ENCODE measurements at places on chromosomes 5 and 9.

DNA sequence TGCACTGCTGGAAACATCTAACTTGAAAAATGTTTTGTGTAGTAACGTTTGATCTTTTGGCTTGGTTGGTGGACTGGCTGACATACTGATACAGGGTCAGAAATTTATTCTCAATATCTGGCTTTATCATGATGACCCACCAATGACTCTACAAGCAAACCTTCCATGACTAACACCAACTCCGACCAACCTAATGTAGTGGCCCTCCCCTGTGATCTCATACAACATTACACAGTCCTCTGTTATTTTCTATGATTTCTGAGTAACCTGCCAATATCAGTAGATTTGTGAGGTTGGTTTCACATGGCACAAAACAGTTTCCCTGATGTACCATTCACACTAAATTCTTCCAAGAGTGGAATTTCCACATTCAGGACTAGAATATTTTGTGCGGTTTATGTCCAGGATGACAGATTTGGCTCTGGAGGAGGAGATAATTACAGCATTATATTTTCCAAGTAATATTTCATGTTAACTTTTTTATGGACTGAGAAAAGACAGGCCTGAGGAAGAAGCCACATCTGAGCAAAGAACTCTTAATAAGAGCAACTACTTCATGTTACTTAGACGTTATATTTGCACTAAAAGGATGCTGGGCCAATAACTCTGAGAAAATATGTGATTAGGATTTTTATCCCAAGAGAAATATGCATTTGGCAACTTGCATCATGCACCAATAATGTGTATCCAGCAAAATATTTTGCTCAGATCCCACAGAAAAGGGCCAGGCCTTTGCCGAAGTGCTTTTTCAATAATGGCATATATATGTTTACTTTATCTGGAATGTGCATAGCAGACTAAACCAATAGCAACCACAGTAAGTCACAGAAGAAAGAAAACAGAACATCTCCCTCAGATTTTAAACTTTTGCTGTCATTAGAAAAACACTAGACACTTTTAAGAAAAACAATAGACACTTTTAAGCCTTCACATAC is 273.4 kb downstream of the KCNN2 start:
- no peak for DNase-seq

DNA sequence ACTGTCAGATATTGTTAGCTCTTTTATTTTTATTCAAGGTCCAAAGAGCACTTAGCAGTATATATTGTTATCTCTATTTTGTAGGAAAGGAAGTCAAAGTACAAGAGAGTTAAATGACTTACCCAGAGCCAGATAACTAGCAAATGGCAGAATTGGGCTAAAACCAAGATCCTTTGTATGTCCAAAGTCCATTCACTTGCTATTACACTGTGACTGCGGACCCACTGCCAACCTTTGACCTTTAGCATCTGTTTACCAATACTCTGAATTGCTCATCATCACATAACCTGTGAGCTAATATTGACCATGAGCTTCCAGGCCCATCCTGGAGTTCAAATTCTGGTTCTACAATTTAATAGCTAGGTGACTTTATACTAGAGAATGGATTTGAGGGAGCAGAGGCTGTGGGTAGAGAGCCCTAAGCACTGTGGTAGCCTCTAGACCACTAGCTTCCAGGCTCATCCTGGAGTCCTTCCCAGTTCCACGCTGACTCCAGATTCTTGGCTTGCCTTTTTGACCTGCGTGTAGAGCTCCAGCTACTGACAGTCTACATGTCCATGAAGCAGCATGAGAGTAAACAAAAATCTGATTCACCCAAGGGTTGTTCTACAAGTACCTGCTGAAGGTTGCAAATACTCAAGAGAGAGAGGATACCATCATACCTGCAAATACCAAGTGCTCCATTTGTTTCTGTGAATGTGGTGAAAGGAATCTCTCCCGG is 424.0 kb downstream of the SH3GL2 start:
- no peak for DNase-seq

- no peak for DNase-seq
These were observed 148.6 kb downstream of the ELAVL2 start for GRCh38 chr9:23677446-23677845.

GRCh38 chr5:157100140-157100679 is 8.6 kb downstream of the HAVCR2 start:
- DNase-seq, result no peak

DNA sequence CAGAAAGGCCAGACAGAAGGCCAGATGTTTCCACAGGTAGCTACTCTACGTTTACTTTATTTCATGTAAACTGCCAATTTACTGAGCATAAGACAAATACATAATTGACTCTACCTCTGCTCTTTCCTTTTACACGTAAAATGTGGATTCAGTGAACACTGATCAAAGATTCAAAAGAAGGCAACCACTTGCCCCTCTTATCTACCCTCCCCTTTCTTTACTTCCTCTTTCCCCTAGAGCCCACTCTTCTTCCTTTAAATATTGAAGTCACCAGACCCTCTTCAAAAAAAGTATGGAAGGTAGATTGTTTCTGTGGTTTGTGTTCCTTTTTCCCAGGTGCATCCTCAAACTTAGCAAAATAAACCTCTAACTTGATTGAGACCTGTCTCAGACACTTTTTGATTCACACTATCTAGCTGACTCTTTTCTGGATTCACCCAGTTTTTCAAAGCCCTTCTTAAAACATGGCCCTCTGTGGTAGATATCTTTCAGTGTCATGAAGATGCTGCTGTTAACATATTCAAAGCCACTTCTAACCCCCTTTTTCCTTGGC is 6.7 kb downstream of the FAM114A2 start:
- no peak for DNase-seq

DNA sequence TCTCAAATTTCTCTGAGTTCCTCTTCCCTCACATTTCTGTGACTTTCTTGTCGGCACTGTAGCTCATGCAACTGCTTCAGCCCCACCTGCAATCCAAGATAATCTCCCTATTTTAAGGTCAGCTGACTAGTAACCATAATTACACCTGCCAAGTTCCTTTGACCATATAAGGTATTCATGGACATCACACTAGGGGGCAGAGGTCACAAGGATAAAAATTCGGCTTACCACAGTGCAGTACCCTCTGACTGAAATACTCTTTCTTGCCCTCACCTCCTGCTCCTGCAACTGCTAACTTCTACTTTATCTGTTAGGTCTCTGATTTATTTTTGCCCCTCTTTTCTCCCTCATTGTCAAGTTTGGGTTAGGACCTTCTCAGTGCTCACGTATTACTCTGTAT is 144.2 kb downstream of the GDNF start:
- DNase-seq, result no peak

DNA sequence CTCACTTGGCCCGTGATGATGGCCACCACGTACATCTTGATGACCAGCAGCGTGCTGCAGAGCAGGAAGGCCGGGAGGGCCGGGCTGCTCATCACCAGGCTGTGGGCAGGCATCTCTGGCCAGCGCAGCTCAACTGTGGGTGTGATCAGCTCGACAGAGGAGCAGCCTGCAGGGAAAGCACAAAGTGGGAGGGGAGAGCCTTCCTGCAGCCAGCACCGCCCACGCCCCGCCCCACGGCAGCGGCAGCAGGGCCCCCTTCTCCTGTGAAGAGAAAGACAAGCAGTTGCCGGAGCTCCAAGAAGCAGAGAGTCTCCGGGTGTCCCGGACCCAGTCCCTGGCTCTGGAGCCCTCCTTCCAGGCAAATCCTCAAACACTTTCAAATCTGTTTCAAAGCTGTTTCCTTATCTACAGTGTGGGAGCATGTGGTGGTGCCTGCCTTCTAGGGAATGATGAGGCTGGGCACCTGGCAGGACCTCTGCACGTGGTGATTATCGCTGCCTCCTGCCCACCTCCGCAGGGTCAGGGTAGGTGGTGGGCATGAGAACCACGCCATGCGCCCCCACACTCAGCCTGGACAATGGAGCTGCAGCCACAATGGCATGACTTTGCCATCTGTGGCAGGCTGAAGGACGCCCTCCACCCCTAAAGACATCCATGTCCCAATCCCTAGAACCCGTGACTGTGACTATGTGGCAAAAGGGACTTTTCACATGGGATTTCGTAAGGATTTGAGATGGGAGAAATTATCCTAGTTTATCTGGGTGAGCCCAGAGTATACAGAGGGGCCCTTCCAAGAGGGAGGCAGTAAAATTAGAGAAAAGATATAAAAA is at the start of gene PTGES:
TSS of gene PTGES (minus strand) at position 143 of the 830 bp plus-strand sequence. CDS start at position 113, 30 bp downstream.
- peak; percentile 15 for DNase-seq

GRCh38 chr5:145586661-145587307 is 248.4 kb downstream of the PRELID2 start:
- DNase-seq, result no peak
